ENCODE measurements at places on chromosomes 11 and 22.

GRCh38 chr11:75868990-75869389 is 54.0 kb downstream of the UVRAG start:
- DNase-seq, result no peak

DNA sequence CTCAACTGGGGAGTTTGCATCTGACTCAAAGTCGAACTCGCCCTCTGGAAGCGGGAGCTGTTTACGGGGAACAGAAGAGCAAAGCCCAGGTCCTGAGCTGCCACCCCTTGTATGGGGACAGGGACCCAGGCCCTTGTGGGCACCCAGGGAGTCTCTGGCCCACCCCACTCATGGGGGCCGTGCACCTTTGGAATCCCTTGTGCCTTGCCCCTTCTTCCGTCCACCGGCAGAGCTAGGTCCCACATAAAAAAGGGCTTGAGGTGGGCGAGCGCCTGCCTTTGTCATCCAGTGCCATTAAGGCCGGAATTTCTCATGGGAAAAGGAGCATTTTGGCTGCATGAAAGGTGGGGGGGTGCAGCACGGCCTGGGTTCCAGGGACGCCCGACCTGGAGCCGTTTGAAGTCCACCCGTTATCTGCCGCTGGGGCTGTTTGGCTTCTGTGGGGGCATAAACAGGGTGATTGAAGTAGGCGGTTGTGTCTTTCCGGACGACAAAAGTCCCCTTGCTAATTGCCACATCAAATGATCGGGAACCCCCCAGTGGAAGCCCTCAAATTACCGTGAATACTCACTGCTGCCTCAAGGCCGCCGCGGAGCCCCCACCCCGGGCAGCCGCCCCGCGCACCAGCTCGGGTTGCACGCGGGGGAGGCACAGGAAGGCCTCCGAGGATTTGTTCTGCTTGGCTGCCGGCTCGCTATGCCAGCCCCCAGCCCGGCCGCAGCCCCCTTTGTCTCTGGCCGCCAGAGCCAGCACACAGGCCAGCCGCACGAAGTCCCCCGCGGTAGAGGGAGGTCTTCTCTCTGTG is 49.0 kb upstream of the FGF3 start:
- no peak for DNase-seq

DNA sequence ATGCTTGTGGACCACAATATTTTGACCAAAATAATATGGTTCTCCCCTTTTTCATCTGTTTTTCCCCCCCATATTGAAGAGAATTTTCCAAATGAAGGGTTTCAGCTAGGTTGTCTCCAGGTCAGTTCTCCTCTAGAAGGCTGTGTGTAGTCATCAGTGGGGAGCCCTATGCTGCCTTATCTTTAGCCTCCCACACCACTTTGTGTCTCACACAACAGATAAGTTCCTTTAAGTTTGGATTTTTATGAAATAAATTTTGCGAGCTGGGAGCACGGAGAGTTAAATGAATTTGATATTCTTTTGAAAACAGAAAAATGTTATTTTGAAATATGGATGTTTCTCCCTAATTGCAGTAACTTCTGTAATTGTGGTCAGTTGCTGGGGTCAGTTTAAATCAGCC is 28.9 kb downstream of the PAX6 start:
- no peak for DNase-seq

- peak; percentile 18 for DNase-seq
Measured at GRCh38 chr22:27801616-27802345, at the start of gene MN1. Gene MN1, minus strand, starts transcription at chr22:27801756. Its CDS starts 1,213 bp downstream, at chr22:27800543.

DNA sequence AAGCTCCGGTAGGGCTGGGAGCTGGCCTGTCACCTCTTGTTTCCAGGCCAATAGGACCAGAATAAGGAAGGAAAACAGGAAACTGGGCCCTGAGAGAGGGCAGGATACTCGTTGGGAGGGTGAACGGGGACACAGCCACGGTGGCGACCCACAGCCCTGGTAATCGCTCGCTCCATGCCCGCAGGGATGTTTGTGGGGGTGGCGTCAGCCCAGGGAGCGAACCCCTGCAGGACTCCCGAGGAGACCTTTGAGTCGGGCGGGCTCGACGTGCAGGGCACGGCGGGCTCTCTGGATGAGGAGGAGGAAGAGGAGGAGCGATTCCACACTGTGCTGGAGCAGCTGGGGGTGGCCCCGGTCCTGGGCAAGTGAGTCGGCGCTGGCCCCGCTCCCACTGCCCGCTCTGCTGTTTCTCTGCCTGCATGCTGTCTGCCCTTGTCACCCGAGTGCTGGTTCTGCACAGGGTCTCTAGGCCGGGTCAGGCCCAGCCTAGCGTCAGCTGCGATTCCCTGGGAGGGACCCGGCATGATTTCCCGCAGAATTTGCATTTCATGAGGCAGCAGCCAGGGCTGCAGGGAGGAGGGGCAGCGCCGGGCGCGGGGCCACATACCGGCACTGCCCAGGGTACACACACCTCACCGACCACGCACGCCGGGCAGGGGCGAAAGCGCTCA is 1.6 kb downstream of the CRACR2B start:
- no peak for DNase-seq

DNA sequence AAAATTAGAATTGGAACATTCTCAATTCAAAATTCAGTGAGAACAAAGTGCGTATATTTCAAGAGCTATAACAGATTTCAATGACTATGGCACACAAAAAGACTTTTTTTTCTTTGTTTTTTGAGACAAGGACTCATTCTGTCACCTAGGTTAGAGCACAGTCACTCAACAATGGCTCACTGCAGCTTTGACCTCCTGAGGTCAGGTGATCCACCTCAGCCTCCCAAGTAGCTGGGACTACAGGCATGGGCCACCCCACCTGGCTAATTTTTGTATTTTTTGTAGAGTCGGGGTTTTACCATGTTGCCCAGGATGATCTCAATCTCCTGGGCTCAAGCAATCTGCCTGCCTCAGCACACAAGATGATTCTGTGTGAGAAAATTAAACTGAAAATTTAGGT is 51.5 kb downstream of the PIK3C2A start:
- DNase-seq, result no peak

- DNase-seq, result peak; percentile 65
Measured at GRCh38 chr11:64877390-64878222, 815 bp downstream of the EHD1 start.

- DNase-seq, result no peak
Measured at GRCh38 chr22:37753746-37754145, 54.0 kb upstream of the GCAT start.

- DNase-seq, result no peak
Measured at GRCh38 chr22:22820626-22821025, 67.0 kb upstream of the IGLL5 start.

DNA sequence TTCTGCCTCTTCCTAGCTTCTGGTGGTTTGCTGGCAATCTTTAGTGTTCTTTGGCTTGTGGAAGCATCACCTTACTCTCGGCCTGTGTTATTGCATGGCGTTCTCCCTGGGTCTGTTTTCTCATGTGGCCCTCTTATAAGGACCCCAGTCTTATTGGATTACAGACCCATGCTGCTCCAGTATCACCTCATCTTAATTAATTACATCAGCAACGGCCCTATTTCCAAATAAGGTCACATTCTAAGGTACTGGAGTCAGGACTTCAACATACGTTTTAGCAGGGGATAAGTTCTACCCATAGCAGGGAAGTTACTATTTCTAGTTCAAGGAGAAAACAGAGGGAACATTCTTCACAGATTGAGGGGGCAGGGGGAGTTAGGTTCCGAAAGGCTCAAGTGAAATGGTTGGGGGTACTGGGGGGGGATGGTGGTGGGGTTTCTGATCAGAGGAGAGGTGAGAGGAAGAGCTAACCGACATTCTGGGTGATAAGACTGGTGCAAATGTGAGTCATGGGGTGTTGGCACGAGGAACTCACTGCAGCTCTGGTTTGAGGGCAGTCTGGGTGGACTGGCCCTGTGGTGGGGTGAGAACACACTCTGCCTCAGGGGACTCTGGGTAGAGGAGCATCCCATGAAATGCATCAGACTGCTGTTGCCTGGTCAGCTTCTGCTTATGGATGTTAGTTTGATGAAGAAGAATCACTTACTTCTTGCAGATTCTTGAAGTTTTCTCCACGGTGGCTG is 51.5 kb upstream of the ZBED5 start:
- DNase-seq, result no peak

- DNase-seq, result no peak
Measured at GRCh38 chr22:35465109-35465701, 65.3 kb downstream of the MCM5 start.

- no peak for DNase-seq
Measured at GRCh38 chr11:125743681-125744080, 2.4 kb upstream of the PATE1 start.

DNA sequence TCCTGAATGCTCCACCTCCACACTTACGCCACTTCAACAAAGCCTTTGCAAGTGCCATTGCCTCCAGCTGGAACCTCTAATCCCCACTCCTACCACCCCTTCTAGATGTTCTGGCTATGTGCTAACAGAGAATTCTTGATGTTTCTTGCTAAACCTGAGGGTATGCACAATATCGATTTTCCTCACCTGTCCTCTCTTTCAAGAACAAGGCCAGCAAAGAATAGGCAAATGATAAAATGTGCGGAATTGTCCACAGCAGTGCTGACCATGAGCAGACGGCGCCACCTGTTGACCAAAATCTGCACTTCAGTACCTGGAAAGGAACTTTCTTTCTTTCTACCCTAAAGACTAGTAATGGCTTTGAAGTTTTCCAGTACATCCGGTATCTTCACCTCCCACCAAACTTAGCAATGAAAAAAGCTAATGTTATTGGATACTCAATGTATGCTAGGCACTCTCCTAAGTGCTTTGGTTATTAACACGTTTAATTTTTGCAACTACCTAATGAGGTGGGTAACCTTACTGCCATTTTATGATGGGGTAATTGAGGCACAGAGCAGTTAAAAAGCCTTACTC is 3.4 kb downstream of the TIMM10 start:
- DNase-seq, result peak; percentile 75

GRCh38 chr11:77411137-77411707 is 62.7 kb downstream of the PAK1 start:
- peak; percentile 56 for DNase-seq

- DNase-seq, result peak; percentile 49
Measured at GRCh38 chr11:34613552-34614056, 7.3 kb upstream of the EHF start.

- DNase-seq, result no peak
Measured at GRCh38 chr11:116792869-116793771, 1.4 kb upstream of the APOA5 start.

GRCh38 chr22:47293368-47294221 is 531.1 kb downstream of the TBC1D22A start:
- no peak for DNase-seq

DNA sequence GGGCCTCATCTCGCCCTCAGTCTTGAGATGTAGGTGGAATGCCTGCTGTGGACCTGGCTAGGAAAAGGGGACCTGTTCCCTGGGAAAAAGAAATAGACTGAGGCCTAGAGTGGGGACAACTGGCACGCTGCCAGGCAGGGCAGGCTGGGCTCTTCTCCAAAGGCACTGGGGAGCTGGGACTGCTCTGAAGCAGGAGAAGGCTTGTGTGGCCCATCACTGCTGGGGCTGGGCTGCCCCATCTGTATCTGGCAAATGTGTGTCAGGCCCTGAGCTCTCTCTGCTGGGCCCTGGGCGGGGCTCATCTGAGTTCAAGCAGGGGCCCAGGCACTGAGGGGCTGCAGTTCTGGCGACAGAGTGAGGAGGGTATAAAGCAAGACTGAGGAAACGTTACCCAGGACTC is 32.9 kb downstream of the ARVCF start:
- DNase-seq, result no peak

DNA sequence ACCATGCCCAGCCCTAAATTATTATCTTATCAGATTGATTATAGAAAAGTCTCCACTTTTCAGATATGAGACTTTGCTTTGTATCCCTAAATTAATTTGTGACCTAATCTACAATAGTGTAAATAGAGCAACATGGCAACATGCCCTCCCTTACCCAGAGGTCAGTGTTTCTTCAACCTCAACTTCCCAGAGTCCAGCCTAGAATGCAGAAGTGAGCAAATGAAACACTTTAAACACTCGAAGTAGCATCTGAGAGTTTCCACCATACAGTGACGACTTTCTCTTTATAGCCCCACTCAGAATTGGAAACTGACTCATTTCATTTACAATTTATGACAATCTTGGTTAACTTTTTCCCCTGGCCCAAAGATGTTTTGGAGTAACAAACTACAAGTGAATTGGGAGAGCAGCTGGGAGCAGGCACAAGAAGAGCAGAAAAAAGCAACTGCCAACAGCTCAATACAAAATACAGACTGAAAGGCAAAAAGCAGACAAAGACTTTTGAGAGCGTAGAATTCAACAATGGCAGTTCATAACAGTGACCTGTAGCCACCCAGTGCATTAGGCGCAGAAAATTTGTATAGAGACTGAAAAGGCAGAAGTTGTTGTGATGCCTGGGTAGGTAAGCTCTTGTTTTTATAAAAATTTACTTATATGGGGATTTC is 10.1 kb upstream of the BLID start:
- DNase-seq, result no peak

DNA sequence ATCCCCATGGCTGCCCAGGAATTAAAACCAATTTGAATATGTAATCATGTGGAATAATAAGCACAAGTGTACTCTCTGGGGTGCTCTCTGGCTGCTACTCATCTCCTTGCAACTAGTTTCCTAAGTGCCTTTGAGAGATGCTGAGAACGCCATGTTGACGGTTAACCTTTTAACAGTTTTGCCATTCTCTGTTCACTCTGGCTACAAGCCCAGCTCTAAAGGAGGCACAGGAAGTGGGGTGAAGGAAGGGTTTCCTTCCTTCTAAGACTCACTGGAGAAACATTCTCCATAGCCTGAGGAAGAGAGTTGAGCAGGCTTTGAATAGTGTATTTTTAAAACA is 122.0 kb upstream of the ZC3H12C start:
- DNase-seq, result peak; percentile 45

- DNase-seq, result no peak
Measured at GRCh38 chr11:117444711-117445658, 117.3 kb downstream of the CEP164 start.

DNA sequence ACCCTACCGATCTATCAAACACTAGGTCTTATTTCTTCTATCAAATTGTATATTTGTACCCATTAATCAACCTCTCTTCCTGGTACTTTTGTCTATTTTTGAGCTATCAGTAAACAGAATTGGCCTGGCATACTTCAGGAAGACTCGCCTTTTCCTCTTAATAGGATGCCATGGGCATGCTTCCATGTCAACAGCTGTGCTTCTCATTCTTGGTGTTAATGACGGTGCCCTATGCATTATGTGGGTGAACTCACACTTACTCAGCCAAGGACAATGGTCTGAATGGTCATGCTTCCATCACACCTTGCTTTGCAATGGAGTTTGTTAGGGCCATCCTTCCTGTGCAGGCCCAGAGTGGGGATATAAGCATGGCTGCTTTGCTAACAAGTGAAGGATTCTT is 521.8 kb downstream of the MIAT start:
- DNase-seq, result no peak

DNA sequence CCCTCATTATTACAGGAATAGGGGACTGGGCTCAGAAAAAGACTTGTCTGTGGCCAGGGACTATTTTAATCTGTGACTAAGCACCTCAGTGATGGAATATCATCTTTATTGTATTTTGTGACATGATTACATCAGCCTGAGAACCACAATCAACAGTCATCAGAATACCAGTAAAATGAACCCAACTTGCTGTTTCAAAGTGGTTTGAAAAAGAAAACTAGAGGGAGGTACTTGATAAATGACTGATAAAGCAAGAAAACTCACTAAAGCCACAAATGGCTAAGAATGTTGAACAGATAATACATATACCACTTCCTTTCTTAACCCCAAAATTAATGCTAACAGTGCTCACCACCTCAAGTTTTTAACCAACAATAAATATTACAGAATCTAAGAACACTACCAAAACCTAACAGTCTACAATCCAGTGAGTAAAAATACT is 155.7 kb downstream of the ATG16L2 start:
- DNase-seq, result peak; percentile 85

All from GM12865 (cell line).